ENCODE measurements at places on chromosomes 2 and 18.

GRCh38 chr2:173898996-173899395, 66.2 kb downstream of the SP3 start:
- no peak for DNase-seq

DNA sequence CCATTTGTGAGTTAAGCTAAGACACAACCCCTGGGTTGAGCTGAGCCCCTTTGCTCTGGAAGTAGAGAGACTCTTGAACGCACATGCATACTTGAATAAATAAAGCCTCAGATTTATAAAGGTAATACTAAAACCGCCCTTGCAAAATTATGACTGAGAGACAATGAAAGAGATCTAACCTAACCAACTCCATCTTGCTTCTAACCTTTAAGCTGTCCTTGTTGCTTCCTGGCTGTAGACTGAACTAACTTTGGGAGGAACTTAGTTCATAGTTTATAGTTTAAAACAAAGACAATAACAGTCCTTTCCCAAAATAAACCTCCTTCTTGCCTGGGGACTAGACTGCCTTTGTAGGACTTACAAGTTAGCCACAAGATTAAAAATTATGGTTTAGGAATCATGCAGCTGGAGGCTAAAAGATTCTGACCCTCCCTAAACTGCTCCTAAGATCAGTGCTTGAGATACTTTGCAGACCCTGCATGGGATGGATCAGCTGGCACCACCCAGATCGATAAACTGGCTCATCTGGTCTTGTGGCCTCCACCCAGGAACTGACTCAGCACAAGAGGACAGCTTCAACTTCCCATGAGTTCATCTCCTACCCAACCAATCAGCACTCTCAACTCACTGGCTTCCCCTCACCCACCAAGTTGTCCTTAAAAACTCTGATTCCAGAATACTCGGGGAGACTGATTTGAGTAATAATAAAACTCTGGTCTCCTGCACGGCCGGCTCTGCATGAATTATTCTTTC, 240.2 kb upstream of the SLC14A2 start:
- no peak for DNase-seq

DNA sequence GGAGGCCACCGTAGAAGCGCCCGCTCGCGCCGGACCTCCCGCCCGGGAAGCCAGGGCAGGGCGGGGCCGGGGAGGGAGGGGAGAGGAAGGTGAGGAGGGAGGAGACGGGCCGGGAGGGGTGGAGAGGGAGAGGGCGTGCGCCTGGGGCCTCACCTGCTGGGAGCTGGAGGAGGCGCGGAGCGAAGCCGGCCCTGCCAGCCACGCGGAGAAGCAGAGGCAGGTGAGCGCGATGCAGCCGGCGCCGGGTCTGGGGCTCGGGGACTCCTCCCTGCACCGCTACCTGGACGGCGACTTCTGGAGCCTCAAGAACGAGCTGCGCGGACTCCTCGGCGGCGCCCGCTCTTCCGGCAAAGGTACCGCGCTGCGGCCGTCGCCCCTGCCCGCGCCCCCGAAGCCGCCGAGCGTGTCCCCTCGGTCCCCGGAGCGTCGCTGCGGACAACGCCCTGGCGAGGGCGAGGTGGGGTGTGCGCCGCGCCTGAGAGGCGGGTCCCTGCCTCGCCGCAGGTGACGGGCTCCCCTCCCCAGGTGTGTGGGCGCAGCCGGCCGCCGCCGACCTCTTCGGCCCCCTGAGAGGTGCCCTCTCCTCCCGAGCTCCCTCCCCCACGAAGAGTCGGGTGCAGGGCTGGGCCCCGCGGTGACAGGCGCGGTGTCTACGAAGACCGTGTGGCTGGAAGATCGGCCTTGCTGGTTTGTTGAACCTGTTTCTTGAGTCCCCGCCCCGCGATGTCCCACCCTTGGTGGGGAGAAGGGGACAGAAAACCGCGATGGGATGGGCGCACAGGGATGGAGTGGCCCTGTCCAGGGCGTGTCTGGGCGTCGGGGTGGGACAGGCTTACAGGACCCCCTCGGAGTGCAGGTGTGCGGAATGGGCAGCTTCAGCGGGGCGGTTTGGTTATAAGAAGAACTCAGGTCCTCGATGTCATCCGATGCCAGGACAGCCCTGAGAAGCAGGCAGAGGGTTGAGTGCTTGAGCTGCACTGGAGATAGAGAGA, at the start of gene ACOXL:
Gene ACOXL, plus strand, starts transcription at position 152 of the 992 bp plus-strand sequence. CDS start 35,817 bp downstream, outside the sequence.
- DNase-seq = no peak

DNA sequence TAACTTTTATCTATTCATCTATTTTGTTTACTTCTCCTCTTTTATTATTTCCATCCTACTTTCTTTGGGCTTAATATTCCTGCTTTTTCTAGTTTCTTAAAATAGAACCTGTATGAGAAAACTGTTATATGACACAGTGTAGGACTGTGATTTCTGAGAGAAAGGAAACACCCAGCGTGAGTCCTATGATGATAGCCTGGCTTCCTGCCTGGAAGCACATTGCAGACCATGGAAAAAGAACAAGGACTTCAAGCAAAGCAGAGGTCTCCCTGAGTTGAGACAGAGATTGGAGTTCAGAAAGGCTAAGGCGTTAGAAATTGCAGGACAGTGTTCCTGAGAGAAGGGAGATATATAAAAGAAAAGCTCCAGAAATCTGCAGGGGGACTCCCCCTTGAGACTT, 7.8 kb downstream of the RBM44 start:
- DNase-seq = no peak

DNA sequence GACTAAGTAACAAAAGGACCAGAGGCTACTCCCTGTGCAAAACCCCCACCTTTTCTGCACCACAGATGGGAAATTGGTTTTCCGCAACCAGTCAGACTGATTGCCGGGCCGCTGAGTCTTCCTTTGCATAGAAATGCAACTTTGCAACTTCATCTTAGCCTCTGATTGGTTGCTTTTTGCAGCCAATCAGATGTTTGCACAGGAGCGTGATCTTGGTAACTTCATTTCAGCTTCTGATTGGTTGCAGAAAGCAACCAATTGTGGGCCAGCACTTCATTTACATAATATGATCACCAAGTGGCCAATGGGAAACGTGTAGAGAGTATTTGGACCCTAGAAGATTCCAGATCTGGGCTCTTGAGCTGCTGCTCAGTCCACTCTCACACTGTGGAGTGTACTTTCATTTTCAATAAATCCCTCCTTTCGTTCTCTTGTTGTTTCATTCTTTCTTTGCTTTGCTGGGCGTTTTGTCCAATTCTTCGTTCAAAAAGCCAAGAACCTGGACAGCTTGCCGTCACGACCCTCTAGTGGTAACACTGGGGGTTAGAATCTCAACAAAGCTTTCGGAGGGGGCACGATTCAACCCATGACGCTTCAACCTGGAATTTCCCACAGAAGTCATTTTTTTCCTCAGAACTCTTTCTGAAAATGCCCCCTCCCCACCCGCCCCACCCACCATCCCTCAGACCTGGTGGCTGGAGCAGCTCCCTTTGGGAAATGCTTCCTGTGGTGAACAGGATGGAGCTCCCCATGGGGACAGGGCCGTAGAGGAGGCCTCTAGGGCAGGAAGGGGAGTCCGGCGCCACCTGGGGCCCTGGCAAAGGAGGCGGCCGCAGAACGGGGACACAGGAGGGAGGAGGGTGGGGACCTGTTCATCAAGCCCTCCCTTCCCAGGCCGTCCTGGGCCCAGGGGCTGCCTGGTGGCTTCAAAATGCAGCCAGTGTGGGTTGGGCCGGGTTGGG, 31.8 kb upstream of the KCNF1 start:
- no peak for DNase-seq

GRCh38 chr18:75202696-75203365, 6.1 kb downstream of the PTGR3 start:
- no peak for DNase-seq

- DNase-seq = no peak
These were observed 194.6 kb upstream of the SMAD2 start for GRCh38 chr18:48124857-48125626.

DNA sequence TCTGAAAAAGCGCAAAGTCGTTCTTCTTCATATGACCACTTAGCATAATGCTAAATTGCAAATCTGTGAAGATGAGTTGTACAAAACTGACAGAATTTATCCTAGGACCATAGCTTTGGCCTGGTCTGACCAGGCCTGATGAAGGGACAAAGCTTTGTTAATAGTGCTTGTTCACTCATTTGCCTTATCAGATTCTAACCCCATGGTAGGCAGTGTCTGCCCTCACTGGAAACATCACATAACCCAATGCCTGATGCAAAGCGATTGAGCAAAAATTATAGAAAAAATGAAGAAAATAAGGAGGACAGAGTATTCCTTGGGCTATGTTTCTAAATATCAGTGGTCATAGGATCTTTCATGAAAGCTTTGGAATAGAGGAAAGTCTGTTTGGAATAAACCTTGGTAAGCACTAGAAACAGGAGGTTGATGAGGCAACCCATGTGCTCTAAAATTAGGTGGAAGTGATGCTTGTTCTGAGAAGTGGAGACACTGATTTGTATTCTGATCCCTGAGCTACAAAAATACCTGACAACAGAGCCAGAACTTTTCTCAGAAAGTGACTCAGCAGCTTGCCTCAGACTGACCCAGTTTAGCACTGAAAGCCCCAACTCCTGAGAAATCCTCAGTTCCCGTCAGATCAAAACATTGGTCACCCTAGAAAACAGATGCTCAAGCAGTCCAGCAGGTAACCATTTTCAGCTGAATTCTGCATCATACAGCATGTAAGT, 131.4 kb upstream of the MAPRE2 start:
- no peak for DNase-seq

DNA sequence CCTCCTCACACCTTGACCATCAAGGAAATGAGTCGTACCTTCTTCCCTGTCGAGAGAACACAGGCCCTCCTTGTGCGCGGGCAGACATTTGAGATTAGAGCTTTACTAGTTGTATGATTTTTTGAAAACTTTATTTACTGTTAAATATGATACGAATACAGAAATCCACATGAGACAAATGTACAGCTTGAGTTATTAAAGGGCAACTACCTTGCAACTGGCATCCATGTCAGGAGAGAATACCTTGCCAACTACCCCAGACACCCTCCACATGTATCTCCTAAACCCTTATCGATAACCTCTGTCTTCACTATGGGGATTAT, 28.3 kb downstream of the KLHL23 start:
- DNase-seq = no peak

- DNase-seq = no peak
These were observed 50.8 kb upstream of the CHN1 start for GRCh38 chr2:175055993-175056392.
